ENCODE measurements at places on chromosomes 11 and 22.

DNA sequence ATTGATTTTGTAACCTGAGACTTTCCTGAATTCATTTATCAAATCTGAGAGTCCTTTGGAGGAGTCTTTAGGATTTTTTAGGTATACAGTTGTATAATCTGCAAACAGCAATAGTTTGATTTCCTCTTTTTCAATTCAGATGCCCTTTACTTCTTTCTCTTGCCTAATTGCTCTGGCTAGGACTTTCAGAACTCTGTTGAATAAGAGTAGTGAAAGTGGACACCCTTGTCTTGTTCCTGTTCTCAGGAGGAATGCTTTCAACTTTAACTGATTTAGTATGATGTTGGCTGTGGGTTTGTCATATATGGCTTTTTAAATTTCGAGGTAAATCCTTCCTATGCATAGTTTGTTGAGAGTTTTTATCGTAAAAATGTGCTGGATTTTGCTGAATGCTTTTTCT lies 227.4 kb downstream of the CSNK2A3 start:
- no peak for DNase-seq

- DNase-seq: no peak
These were observed 60.8 kb upstream of the CCDC179 start for GRCh38 chr11:22920939-22921565.

- DNase-seq: no peak
These were observed 6.4 kb upstream of the ATG16L2 start for GRCh38 chr11:72807792-72808191.

DNA sequence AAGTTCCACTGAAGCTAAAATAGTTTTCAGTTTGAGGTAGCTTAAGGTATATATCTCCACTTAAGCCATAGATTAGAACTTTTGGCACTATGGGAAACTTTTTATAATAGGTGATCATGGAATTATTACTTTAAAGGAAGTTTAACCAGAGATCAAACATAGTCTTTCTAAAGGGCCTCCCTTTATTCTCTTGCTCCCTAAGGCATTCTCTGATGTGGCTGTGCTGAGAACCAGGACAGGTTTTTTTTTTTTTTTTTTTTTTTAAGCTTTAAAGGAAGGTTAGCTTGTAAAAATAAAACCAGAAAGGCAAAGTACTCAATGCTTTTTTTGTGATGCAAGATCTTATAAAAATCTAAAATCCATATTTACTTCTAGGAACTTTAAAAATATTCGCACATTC lies 2.9 kb upstream of the MRPL48 start:
- no peak for DNase-seq

DNA sequence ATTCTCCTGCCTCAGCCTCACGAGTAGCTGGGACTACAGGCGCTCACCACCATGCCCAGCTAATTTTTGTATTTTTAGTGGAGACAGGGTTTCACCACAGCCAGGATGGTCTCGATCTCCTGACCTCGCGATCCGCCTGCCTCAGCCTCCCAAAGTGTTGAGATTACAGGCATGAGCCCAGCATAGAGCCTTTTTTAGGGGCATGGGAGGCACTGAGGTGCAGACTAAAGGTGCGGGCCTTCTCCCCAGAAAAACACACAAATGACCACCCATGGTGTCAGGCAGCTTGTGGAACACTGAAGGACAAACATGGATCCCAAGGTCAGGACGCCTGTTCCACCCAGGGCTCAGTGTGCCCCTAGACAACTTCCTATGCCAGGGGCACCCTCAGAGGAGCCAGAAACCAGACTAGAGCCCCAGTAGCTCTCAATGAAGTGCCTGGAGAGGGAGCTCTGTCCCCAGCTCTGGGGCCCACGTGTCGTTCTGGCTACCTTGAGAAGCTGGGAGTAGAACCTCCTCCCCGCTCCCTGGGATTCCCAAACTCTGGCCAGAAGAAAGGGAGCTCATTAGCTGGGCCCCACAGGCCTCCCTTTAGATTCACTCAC lies 21.2 kb upstream of the CD5 start:
- no peak for DNase-seq

Data from amygdala (tissue), 56 donors.